ENCODE measurements at places on chromosomes 7 and 10.
A peak's percentile ranks its signal among the peaks of the same experiment; 100 is the strongest.

DNA sequence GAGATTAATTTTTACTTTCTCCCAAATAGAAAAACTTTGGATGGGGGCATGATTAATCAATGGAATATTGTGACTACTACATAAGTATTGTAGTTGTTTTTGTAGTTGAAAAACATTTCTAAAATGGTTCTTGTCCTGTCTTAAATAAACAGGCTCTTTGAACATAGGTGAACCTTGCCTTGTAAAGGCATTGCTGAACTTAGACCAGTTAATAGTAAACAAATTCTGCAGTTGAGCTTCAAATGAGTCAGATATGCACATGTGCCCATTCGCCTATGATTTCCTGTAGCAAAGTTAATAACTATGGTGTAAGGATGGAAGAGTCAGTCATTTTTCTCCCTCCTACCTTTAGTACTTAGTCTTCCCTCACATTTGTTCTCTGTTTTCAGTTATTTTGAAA, 22.6 kb downstream of the CUTC start:
- DNase-seq = no peak

- DNase-seq = no peak
Observed at GRCh38 chr10:44752451-44753441, 158.4 kb upstream of the TMEM72 start.

- DNase-seq = peak; percentile 13
Observed at GRCh38 chr7:93828260-93828659, 62.3 kb downstream of the TFPI2 start.

DNA sequence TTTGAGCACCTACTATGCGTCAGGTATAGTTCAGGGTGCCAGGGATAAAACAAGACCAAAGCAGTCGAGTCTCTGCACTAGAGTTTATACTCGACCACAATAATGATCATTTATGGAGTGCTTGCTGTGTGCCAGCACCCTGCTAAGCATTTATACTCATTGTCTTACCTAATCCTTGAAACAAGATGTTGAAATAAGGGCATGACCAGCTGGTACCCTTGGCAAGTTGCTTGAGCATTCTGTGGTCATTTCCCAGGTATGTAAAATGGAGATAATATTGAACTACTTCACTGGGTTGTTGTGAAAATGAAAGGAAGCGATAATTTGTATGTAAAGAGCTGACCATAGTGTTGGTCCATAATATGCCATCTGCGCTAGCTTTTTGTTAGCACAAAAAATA, 185.4 kb downstream of the CYP26A1 start:
- DNase-seq = no peak

DNA sequence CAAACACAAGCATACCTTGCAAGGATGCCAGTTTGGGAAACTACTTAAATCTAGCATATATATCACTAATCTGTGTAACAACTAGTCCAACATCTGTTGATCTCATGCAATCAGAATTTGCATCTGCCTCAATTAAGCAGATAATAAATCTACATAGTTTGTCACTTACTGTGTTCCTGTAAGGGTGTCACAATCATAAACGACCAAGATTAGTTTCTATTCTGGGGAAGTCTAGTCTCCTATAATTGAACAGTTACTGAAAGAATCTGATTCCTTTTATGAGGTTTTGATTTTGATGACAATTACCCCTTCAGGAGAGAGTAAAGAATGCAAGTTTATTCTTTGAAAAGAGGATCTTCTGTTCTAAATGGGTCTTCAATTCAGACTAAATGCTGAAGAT, 85.5 kb upstream of the LRRN3 start:
- no peak for DNase-seq

DNA sequence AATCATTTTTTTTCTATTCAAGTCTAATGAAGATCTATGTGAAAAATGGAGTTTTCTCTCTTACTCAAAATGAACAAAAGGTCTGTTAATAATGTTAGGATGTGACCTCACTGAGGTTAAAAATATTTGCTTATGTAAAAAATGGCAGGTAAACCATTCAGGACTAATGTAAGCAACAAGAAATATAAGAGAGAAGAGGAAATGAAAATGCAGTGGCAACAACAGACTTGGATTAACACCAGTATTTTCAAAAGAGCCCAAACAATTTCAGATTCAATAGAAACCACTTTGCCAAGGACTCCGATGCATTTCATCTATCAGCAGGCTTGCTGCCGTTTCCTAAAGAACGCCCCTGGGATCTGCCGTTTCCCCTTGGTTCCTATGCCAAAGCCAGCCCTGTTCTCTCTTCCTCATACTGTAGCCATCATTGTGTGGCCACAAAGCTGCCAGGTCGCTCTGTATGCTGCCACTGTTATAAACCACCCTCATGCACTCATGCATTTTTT, 66.4 kb downstream of the MTURN start:
- DNase-seq = no peak

- no peak for DNase-seq
Observed at GRCh38 chr7:55063633-55064032, 44.8 kb downstream of the EGFR start.

DNA sequence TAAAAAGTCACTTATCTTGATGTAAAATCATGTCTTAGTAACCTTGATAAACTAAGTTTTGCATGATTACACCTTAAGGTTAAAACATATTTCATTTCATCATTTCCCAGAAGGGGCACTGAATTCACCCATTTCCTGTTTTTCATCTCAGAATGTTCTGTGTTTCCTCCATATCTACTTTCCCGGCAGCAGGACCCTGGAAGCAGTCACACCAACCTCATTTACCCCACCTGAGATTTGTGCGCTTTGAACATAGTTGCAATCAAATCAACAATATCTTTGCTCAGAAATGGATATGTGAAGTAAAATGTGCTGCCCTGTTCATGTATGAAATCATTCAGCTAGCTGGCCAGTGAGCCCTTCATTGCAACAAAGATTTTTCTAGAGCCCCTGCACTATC, 46.8 kb downstream of the IKZF1 start:
- peak; percentile 64 for DNase-seq

- no peak for DNase-seq
Observed at GRCh38 chr7:42761486-42761885, 150.4 kb downstream of the C7orf25 start.

- DNase-seq = no peak
Observed at GRCh38 chr10:83272666-83273434, 866.5 kb upstream of the GHITM start.
